Kidney (tissue), 22 donors: ENCODE measurements at places on chromosomes 7 and 10. TPM values are rescaled to one million over a fixed set of nuclear protein-coding genes. Genes with fewer than 3 reads are reported as not detected.

HOGA1 gene
- 28.8 TPM for total RNA-seq

TMEM176B gene
- 345 TPM for total RNA-seq

DHTKD1 gene
- 28.0 TPM for total RNA-seq

NEBL gene
- 21.2 TPM for total RNA-seq

LEP gene
- not detected for total RNA-seq

PON3 gene
- 1.6 TPM for total RNA-seq

TAF5 gene
- 2.5 TPM for total RNA-seq

ARL4A gene
- total RNA-seq: 21.6 TPM

KCP gene
- total RNA-seq: 44.6 TPM

CALML3 gene
- not detected for total RNA-seq

BRI3 gene
- total RNA-seq: 192 TPM

PVRIG gene
- 3.2 TPM for total RNA-seq

ADAM8 gene
- total RNA-seq: 16.6 TPM

C7orf57 gene
- 0.63 TPM for total RNA-seq

CTTNBP2 gene
- total RNA-seq: 41.1 TPM

IFIT2 gene
- 12.2 TPM for total RNA-seq

EVX1 gene
- not detected for total RNA-seq

TUBB8 gene
- not detected for total RNA-seq

CYP3A5 gene
- total RNA-seq: 13.5 TPM

CPN1 gene
- not detected for total RNA-seq

FAM241B gene
- total RNA-seq: 7.6 TPM

LIPM gene
- total RNA-seq: not detected

GIMAP2 gene
- 19.5 TPM for total RNA-seq

SAMD9 gene
- total RNA-seq: 11.0 TPM

DDC gene
- total RNA-seq: 7.8 TPM

DOCK1 gene
- 81.7 TPM for total RNA-seq

ANKRD61 gene
- total RNA-seq: 0.19 TPM

IFIT1B gene
- total RNA-seq: not detected

LRIT1 gene
- total RNA-seq: not detected

TCERG1L gene
- total RNA-seq: not detected

SRPK2 gene
- 43.1 TPM for total RNA-seq

CALML5 gene
- not detected for total RNA-seq

DRGX gene
- total RNA-seq: not detected

WEE2 gene
- total RNA-seq: 0.06 TPM

SFRP5 gene
- total RNA-seq: 0.31 TPM
